Fibroblast of skin of right biceps (primary cell): ENCODE measurements at places on chromosomes 2 and 18.

GRCh38 chr2:207796585-207797350 lies 27.1 kb upstream of the FZD5 start:
- DNase-seq = peak; percentile 35

DNA sequence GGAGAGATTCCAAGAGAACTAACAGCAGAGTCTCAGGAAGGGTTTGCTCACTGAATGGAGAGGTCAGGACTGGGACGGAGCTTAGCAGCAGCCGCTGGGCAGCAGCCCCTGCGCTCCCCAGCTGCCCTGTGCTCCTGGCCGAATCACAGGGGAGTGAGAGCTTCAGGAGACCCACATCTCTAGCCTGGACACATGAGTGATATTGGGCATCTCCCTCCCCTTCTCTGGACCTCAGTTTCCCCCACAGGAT lies 511 bp downstream of the MATN3 start:
- DNase-seq = no peak

DNA sequence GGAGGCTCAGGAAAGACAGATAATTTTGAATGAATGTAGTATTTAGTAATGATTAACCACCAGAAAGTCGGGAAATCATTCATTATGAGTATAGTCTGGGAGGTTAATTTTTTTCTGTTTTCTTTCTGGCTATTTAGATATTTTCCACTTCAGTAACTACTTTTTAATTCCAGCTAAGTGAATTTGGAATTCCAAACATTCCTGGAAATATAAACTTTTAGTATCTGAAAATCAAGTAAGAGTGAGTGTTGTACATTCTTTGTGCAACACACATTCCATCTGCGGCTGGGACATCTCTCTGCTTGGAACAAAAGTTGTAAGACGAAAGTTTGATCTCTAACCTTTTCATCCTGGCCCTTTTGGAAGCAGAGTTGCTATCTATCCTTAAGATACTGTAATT lies 275.7 kb upstream of the SPRED2 start:
- peak; percentile 37 for DNase-seq

DNA sequence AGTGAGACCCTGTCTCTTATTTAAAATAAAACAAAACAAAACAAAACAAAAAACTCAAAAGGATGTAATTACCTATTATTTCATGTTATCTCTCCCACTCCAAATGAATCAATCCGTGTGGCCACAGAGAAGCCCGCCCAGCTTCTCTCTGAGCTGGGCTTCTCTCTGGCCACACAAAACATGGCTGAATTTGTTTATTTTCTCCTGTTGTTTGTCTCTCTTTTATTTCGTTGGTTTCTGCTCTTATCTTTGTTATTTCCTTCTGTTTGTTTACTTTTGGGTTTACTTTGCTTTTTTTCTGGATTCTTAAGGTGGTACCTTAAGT lies 1.5 kb upstream of the TRABD2A start:
- DNase-seq = no peak

- no peak for DNase-seq
These were observed 54.2 kb upstream of the CTDP1 start for GRCh38 chr18:79625195-79625923.

- no peak for DNase-seq
These were observed 62.1 kb downstream of the CCDC148 start for GRCh38 chr2:158394453-158394852.

DNA sequence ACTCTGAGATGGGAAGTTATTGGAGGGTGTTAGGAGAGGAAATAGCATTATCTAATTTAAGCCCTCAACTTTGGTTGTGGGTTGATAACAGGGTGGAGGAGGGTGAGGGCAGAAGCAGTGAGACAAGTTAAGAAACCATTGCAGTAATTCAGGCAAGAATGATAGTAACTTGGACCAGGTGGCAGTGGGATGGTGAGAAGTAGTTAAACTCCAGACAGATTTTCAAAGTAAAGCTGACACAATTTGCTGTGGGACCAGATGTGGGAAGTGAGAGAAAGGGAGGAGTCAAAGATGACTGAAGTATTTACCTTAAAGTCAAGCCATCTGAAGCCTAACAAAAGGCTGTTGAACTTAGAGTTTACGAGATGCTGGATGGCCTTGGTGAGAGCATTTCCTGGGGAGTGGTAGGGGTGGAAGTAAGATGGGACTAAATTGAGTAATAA lies 163.2 kb upstream of the KLF7 start:
- no peak for DNase-seq

DNA sequence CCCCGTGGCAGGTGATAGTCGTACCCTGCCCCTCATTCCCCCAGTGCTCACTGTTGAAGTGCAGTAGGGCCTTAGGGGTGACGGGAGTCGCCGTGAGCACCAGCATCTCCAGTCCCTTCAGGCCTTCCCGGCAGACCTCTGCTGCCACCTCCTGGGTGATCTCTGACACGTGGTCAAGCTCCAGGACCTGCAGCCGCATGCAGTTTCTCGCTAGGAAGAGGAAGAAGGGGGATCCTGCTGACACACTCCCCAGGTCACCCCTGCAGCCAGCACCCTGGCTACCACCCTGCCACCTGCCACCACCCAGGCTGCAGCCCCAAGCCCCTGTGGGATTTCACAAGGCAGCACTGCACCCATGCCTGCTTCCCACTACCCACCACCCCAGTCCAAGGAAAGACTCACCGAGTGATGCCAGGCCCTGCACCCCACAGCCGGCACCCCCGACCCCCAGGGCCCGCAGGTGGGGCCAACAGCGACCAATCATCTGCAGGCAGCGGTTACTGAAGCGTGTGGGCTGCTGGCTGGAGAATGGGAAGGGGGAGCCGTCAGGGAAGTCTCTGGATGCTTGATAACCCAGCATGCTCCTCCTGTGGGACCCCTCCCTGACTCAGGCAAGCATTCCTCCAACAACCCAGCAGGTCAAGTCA lies 23.8 kb downstream of the FBXO41 start:
- peak; percentile 13 for DNase-seq

GRCh38 chr2:200239216-200239615 lies 67.3 kb upstream of the SPATS2L start:
- DNase-seq = peak; percentile 48

- DNase-seq = peak; percentile 85
These were observed at the start of gene ATP5F1A for GRCh38 chr18:46097801-46098615. Gene ATP5F1A, minus strand, starts transcription at chr18:46098296. Its CDS starts 65 bp downstream, at chr18:46098231.

DNA sequence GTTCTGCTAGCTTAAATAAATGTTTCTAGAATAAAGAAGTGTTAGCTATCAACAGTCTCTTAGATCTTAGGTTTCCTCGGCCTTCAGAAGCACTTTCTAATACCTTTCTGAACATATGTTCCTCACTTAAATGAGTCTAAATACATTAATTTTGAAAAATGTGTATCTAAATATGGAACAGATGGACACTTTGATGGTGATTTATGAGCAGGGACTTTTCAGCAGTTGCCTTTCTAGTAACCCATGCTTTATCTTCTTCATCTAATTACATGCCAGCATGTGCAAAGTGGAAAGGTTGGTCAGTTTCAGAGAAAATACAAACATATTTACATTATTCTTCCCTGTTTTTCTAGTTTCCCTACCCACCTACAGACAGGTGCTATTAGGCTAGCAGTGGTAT lies 797.0 kb upstream of the CHAC2 start:
- DNase-seq = no peak

GRCh38 chr2:116511426-116511825 lies 1303.1 kb upstream of the DDX18 start:
- DNase-seq = no peak

DNA sequence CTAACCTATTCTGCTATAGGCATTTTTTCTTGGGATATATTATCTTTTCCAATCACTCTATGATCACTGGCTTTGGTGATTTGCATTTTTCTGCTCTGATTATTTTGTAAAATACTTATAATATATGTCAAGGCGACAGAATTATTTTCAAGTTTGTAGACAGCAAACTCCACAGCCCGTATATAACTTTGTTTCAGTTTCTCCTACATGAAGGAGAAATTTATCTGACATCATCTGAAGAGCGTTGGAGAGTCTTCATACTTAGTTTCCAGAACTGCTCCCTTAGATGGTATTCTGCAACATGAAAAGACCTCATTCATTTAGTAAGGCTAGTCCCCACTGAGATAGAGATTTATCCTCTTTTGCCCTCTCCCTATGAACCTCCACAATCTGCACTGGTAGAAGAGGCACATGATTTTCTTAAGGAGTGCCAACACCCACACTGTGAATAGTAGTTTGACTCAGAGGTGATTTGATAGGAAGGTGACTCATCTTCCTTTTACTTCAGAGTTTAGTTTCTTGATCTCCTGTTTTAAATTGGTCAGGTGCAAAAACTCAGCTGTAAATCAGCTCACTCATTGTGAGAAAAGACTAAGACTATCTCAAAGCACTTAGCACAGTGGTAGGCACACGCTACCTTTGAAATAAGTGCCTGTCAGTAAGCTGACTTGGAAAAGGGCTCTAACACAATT lies 1848.6 kb upstream of the CELF4 start:
- DNase-seq = peak; percentile 36

GRCh38 chr2:109173311-109174171 lies 44.5 kb downstream of the SH3RF3 start:
- DNase-seq = peak; percentile 87

- peak; percentile 33 for DNase-seq
These were observed 44.4 kb downstream of the PTPN2 start for GRCh38 chr18:12839526-12840196.

- peak; percentile 3 for DNase-seq
These were observed 28.4 kb downstream of the OTX1 start for GRCh38 chr2:63078852-63079606.

- DNase-seq = peak; percentile 51
These were observed 523.5 kb downstream of the LRRTM4 start for GRCh38 chr2:76998704-76999103.

DNA sequence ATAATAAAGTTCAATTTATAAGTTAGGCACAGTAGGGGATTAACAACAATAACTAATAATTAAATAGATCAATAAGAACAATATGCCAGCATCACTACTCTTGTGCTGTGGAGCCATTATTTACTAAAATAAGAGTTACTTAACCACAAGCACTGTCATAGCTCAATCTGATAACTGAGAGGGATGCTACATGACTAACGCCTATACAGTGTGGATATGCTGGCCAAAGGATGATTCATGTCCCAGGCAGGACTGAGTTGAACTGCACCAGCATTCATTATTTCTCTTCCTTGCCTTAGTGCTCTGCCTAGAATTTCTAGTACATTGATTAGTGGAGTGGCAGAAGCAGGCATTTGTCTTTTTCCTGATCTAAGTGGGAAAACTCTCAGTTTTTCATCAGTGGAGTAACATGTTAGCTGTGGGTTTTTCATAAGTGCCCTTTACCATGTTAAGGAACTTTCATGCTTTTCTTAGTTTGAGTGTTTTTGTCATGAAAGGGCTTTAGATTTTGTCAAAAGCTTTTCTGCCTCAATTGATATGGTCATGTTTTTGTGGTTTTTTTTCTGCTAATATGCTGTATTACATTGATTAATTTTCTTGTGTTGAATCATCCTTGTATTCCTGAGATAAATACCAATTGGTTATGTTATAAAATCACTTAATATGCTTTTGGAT lies 21.7 kb downstream of the KIAA1328 start:
- DNase-seq = peak; percentile 94

DNA sequence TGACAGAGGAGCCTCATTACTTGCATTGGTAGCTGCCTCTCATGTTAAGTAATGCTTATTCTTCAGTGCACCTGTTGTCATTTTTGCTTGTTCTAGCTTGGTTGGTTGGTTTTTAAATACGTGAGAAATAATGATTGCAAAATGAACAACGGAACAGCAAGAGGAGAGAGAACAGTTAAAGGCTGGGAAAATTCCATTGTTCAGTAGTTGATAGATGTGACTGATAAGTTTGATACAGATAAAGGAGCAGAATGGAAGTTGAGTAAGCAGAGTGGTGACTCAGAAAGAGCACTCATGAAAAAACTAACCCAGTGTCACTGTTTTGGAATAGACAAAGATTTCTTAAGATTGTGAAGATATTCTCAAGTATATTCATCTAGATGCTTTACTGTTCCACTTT lies 50.5 kb downstream of the MTA3 start:
- DNase-seq = peak; percentile 70

DNA sequence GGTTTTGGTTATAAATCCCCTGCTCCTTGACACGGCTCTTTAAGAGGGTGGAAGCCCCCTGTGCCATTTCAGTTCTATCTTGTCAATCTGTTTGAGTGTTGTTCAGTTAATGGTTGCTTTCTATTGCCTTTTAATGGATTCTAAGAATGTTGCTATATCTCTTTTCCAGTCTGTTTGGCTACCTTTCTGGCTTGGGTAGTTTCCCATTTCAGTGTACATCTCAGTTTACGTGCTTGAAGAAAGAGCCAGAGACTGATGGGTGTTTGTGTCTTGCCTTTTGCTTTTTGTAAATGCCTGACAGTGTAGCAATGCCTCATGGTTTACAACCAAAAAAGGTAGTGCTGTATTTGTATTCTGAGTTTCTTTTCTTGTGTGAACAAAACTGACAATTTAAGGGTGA lies 45.3 kb downstream of the SPATS2L start:
- no peak for DNase-seq

- no peak for DNase-seq
These were observed 33.5 kb downstream of the FEZ2 start for GRCh38 chr2:36564377-36564930.

GRCh38 chr2:104790100-104790811 lies 63.7 kb upstream of the POU3F3 start:
- DNase-seq = no peak

DNA sequence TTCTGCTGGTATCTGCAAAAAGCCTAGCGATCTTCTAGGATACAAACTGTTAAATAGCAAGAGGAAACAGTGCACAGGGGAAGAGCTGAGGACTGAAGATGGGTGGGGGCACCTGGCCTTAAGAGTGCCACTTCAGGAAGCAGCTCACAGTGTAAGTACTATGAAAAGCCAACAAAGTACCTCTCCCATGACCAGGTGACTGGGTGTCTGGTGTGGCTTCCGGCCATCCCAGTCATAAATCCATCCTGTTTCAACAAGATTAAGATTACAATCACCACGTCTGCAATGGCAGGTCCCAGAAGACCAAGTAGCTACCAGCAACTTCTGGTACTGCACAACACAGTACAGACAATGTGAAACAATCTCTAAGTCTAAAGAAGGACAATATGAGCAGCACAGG lies 15.9 kb downstream of the ERFE start:
- DNase-seq = no peak
